ENCODE measurements at places on chromosomes 2 and 18.

- DNase-seq = no peak
These were observed 137.3 kb upstream of the NFATC1 start for GRCh38 chr18:79258447-79258846.

GRCh38 chr2:72576459-72576858 is 249.4 kb downstream of the EXOC6B start:
- no peak for DNase-seq

GRCh38 chr2:240290432-240291336 is 144.8 kb upstream of the GPC1 start:
- no peak for DNase-seq

- DNase-seq = no peak
These were observed 683.2 kb downstream of the SATB2 start for GRCh38 chr2:198774576-198774975.

Measured in activated CD8-positive, alpha-beta memory T cell treated with anti-CD3 and anti-CD28 coated beads for 4 hours (primary cell).